COR-L47 (cell line): ENCODE measurements at places on chromosomes 1 and 21.

DNA sequence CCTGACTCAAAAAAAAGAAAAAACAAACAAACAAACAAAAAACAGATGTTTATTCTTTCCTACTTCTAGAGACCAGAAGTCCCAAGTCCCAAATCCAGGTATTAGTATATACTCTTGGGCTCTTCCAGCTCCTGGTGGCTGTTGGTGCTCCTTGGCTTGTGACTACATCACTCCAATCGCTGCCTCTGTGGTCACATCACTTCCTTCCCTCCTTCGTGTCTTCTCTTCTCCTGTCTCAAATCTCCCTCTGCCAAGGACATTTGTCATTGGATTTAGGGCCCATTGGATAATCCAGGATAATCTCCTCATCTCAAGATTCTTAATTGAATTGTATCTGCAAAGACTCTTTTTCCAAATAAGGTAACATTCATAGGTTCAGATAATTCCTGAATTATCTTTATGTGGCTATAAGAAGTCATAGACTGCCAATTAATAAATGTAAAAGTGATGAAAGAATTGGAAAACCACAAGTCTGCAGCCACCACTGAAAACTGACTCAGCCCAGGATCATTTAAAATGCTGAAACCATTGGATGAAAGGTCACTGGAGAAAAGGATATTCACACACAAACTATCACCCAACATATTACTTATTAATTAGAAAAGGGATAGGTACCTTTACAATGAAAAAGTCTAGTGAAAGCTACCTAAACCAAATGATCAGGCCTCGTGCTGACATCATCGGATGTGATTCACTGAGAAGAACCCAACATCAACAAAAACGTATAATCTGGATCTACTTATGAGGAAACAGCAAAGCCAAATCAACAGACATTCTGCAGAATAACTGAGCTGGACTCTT is 67.1 kb downstream of the ZNF281 start:
- no peak for DNase-seq

DNA sequence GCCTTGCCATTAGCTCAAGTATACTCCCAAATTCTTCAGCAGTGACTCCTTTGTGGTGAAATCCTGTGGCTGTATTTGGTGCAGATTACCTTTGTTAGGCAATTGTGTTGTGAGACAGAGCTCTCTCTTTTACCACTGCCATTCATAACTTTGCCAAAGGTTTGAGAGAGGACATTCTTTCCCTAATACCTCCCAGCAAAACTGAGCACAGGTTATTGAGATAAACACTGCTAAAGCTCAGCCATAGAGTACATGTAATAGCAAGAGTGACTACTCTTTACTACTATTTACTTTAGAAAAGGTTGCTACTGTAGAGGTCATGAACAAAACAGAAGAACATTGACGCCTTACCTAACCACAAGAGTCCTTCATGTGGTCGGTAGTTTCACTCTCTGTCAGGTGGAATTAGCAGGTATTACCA is 514.0 kb upstream of the ADAMTS5 start:
- no peak for DNase-seq

- DNase-seq, result no peak
Observed at GRCh38 chr1:186819126-186819525, 9.6 kb upstream of the PLA2G4A start.

DNA sequence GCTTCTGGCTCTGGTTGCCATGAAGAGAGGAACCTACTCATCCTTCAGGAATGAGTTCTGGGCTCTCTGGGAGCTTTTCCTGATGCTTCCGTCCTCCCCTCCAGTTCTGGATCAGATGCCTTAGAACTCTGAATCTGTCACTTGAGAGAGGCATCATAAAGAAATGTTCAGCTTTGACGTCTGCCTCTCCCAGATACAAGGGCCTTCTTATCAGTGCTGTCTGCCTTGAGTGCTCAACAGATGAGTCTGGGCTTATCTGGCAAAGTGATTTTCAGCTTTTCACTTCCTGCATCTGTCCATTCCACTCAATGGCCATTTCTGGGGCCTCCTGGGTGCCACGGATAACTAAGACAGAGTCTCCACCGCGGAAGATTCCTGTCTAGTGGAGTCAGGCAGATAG is 12.3 kb upstream of the OTUD3 start:
- DNase-seq, result no peak
